GM12864 (cell line): ENCODE measurements at places on chromosomes 3 and 15.

DNA sequence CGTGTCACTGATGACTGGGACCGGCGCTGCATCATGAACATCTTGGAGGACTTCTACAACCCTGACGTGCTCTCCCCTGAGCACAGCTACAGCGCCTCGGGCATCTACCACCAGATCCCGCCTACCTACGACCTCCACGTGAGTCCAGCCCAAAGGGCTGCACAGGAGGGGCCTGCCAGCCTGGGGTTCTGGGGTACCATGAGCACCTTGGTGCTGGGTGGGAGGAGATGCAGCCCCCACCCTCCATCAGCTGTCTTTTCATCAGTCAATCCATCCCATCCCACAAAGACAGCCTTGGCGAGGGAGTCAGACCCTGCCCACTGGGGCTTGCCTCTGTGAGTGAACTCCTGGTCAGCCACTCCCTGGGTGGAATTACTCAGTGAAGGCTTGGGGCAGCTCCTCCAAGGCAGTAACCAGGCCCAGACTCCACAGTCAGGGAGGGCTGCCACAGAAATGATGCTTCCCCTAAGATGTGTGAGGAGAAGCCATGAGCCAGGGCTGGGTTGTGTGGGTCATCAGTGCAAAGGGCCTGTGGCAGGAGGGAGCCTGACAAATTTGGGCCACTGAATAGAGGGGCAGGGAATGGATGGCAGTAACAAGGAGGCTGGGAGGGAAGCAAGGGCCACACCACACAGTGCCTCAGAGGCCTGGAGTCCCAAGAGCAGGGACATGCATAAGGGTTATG, 47.9 kb downstream of the SEMA3G start:
- no peak for DNase-seq

DNA sequence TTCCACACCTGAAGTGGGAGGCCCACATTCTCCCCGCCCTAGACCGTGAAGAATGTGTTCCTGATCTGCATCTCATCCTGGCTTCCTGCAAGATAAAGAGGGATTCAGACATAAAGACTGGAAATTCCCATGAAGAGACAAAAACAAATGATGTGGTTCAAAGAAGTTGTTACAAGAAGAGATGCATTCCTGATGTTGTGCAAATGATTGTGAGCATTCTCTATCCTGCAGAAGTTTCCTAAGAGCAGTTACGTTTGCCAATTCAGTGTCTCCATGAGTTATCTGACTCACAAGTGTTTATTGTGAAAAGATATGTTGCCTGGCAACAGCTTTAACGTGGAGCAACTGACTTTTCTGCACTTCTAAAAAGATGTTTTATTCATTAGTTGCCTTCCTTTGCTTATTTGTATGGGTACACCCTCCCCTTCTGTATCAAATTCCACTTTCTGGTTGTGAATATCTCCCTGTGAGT, 107.8 kb downstream of the ZIC4 start:
- no peak for DNase-seq

DNA sequence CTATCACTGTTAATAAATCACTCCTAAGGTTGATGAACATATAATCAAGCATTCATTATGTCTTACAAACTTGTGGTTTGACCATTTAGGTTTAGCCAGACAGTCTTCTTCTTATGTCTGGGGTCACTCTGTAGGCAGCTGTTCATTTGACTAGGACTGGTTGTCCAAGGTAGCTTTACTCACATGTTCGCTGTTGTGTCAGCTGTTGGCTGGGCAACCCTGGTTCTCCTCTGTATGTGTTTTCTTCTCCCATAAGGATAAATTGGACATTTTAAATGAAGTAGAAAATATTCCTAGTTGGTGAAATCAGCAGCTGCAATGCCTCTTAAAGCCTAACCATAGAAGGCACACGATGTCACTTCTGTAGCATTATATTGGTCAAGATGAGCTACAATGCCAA, 635.1 kb downstream of the EPHA3 start:
- no peak for DNase-seq

GRCh38 chr3:12777171-12777570, 18.1 kb upstream of the TMEM40 start:
- no peak for DNase-seq

GRCh38 chr3:146187334-146187950, 26.5 kb upstream of the PLOD2 start:
- no peak for DNase-seq

DNA sequence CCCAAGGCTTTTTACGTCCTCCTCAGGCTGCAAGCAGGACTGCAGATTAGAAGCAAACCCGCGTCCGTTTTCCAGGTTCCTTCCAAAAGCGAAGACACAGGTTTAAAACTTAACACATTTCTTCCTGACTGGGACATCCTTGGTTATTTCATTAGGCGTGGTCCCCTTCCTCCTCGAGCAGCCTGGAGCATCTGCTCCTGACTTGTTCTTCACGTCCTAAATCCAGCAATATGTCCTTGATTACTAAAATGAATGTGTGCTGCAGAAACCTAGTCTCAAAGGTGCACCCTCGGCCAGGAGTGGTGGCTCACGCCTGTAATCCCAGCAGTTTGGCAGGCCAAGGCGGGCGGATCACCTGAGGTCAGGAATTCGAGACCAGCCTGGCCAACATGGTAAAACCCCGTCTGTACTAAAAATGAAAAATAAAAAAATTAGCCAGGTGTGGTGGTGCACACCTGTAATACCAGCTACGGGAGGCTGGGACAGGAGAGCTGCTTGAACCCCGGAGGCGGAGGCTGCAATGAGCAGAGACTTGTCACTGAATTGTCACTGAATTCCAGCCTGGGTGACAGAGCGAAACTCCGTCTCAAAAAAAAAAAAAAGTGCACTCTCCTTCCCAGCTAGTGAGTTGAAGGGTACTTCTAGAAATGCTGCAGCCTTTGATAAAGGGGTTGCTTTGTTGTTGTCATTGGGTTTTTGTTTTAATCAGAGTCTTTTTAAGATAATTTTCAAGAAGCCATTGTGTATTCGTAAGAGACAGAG, 842 bp upstream of the LRIG1 start:
- no peak for DNase-seq

DNA sequence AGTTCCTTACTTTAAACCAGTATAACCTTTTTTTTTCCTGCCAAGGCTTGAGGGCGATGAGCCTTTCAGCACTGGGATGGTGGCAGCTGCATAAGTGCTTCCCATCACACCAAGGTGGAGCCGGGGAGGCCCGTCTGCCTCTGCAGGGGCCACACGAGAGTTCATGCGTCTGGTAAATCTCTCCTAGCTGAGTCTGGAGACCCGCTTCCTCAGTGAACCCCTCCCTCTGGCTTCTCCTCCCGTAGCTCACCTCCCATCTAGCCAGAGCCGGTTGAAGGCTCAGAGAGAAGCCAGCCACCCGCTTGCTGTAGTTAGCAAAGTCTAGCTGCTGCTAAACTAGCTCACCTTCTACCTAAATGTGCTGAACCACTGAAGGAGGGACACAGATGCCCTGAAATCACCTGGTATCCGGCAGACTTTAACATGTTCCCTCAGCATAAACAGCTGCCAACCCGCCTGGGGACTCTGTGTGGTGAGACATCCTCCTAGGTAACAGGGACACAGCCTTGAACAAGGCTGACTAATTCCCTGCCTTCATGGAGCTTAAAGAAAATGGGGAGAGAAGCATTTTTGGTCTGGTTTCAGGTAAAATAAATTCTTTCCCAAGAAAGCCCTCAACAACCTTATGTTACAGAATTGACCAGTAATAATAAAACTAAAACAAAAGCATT, 42.9 kb downstream of the RLBP1 start:
- DNase-seq = no peak

GRCh38 chr3:134485075-134485717, 589 bp downstream of the ANAPC13 start:
- DNase-seq = peak; percentile 90

DNA sequence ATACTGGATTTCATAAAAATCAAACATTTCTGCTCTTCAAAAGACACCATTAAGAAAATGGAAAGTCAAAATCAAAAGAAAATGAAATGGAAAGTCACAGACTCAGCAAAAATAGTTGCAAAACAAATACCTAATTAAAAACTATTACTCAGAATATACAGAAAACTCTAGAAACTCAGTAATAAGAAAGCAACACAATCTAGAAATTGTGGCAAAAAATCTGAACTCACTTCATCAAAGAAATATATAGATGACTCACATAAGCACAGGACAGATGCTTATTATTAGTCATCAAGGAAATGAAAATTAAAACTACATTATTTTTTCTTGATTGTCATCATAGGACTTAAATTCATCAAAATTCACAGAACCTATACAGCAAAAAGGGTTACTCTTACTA, 430.0 kb downstream of the SHQ1 start:
- no peak for DNase-seq
